Esophagus squamous epithelium (tissue), 5 donors: ENCODE measurements at places on chromosomes 3 and 15. TPM values are rescaled to one million over a fixed set of nuclear protein-coding genes. Genes with fewer than 3 reads are reported as not detected.

DNA sequence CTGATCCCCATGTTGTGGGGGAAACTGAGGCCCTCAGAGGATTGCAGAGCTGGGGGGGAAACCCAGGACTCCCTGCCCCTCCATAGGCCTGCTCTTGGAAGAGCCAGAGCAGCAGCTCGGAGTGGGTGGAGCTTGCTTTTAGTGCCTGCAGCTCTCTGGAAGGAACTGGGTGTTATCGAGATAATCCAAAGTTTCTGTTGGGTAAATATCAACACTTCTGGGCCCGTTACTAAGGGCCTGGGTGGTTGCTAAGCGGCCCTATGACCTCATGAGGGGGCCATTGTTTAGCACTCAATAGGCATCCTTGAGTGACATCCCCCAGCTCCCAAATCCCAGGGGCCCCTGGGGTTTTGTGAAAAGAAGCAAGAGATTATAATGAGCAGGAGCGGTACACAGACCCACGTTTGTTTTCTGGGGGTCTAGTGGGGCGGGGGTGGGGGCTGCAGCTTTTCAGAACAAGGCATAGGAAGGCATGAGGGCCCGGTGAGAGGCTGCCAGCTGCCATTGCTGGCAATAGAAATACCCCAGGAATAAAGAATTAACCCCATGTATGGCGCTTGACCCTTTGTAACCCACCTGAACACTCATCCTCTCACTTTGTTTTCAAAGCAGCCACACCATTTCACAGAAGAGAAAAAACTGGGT is 48.3 kb upstream of the ATP2B2 start:
- DNase-seq: no peak

DNA sequence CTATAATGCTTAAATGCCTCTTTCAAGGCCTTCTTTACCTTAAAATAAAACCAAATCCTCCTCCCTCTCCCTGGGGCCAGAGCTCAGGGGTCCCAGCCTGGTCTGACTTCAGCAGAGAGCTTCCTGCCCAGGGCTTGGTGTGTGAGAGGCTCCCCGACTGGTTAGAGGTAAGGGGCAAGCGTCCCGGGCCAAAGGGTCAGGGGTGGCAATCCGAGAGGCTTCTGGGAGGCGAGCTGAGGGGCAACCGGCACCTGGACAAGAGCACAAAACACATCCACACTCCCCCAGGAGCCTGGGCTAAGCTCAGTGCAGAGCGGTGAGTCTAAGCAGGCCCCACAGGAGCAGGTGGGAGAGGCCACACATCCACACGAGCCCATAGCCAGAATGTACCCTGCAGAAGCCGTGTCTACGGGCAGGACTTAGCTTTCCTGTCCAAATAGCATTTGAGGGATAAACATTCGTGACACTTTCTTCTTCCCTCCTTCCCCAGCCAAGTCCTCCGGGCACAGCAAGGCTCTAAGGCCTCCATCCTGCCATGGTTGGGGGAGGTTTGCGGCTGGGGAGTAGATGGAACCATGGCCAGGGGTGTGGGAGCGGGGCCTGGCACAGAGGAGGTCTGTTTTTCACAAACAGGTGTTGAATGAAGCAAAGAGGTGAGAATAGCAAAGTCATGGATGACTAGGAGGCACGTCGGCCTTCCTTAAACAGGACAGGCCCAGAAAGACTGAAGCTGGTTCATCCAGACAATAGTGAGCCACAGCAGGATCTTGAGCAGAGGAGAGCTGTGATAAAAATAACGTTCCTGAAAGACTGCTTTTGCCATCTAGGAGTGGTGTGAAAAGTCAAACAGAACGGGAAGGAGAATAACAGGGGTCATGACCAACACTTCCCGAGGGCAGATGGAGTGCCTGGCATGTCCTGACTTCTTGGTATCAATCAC is 98.7 kb upstream of the IQSEC1 start:
- DNase-seq: no peak

DNA sequence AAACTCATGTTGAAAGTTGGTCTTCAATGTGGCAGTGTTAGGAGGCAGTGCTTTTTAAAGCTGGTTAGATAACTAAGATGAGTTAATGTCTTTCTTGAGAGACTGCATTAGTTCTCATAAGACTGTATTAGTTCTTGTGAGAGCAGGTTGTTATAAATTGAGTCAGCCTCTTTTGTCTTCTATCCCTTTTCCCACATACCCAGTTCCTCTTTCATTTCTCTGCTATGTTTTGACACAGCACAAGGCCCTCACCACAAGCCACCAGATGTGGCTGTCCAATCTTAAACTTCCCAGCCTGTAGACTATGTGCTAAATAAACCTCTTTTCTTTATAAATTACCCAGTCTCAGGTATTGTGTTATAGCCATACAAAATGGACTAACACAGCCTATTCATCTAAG is 94.6 kb upstream of the SNTN start:
- no peak for DNase-seq

DNA sequence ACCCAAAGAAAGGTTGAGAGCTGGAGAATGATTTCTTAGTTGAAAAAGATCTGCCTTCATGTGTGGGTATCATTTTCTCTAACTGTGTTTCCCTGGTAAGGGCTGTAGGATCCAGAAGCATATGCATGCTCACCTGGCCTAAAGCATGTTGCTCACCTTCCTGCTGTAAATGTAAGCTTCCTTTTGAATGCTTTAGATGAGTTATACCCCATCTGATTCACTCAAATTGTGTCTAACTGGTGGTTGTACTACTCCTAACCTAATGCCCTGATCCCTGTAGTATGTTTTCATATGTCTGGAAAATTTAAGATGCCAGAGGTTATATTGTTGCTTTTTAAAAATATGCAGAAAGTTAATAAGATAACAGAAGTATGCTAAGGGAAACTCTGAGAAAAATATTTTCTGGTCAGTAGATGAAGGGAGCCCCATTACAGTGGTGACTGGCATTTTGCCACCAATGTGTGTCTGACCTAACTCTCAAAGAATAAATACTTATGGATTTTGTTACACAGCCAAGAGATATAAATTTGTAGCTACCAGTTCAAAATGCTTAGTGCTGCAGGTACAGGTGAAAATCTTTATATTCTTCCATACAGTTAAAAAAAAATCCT is 7.7 kb downstream of the FILIP1L start:
- DNase-seq: no peak

DNA sequence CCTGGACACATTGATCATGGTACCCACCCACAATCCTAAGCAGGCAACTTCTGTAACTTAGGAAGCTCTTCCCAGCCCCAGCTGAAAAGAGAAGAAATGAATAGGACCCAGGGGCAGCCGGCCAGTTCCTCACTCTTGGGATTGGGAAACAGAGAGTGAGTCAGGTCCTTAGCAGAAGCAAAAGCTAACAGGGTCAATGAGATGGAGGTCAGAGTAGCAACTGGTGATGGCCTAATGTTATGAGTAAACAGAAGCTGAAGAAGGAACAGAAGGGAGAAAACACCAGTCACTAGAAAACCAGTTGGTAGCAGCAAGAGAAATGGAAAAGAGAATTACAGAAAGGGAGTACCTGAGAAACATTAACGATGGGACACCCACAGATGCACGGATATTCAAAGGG is 20.0 kb downstream of the RIOX2 start:
- DNase-seq: no peak

GRCh38 chr3:33482111-33482521 is 41.9 kb upstream of the UBP1 start:
- DNase-seq: no peak

DNA sequence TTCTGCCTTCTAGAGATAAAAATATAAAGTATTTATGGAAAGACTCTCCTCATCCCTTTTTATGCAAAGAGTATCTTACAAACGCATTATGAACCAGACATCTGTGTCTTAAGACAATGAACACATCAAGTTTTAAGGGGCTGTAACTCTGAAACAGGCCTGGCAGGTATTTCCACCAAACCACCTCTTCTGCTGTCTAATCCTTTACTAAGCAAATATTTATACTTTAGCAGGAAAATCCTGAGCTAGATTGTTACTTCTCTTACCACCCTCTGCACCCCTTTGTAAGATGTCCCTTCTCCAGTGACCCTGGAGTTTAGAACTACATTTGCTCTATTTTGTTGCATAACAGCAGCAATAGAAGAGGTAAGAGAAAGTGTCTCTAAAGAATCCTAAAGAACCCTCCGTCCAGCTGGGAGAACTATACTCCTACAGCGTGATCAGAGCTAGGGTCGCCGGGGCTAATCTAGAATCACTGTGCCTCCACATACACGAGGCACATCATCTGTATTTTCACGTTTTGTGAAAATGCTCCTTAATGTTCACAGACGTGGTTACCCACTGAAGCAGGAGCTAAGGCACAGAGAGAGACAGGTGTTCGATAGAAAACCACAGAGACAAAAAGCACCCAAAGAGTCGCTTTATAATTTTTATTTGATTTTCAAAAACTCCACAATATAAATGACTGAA is 129.6 kb downstream of the FOXP1 start:
- DNase-seq: no peak

DNA sequence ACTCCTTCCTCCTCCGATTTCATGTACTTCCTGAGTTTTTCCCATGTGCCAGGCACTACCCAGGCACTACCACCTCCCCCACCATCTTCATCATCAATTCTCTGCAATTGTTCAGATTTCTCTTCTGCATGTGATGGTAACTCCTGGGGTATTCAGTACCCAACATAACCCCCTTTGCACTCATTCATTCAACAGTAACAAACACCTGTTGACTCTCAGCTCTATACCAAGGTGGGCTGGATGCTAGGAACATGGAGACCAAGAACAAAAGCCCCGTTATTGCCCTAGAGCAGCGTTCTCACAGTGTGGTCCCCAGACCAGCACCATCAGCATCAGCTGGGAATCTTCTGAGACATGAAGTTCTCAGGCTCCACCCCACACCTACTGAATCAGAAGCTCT is 113.0 kb upstream of the CHD2 start:
- DNase-seq: no peak

DNA sequence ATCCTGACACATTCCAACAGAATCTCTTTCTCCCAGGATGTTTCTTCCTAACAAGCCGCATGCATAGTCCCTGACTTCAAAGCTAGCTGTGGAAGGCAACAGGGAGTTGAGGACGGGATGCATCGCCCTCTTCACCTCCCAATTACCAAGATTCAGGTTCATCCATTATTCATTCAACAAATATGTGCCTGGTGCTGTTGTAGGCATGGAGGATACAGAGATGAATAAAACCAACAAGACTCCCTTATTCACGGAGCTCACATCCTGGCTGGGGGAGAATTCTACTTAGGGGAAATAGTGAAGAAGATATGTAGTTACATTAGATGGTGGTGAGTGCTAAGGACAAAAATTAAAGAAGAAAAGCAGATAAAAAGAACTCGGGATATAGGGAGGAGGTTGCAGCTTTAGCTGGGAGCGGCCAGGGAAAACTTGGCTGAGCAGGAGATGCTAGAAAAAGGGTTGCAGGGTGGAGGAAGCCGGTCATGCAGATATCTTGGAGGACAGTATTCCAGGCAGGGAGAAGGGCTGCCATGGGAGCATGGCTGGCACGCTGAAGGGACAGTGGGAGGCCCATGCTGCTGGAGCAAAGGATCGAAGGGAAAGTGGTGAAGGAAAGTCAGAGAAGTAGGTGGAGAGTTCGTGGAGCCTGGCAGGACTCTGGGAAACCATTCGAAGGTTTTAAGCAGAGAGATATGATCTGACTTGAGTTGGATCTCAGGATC is 5.0 kb downstream of the ITGB5 start:
- no peak for DNase-seq

- no peak for DNase-seq
These were observed 60.1 kb downstream of the RAD18 start for GRCh38 chr3:8903191-8903590.

- no peak for DNase-seq
These were observed 43.8 kb upstream of the TRA2B start for GRCh38 chr3:185981621-185982020.

- no peak for DNase-seq
These were observed 209.1 kb upstream of the NR2E3 start for GRCh38 chr15:71601038-71601834.

DNA sequence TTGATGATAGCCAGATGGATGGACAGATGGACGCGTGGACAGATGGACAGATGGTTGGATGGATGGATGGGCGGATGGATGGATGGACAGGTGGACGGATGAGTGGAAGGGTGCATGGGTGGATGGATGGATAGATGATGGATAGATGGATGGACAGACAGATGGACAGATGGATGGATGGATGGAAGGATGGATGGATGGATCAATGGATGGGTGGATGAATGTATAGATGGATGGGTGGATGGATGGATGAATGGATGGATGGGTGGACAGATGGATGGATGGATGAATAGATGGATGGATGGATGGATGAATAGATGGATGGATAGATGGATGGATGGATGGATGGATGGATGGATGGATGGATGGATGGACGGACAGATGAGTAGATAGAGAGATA is 40.9 kb downstream of the GABRB3 start:
- DNase-seq: no peak

DNA sequence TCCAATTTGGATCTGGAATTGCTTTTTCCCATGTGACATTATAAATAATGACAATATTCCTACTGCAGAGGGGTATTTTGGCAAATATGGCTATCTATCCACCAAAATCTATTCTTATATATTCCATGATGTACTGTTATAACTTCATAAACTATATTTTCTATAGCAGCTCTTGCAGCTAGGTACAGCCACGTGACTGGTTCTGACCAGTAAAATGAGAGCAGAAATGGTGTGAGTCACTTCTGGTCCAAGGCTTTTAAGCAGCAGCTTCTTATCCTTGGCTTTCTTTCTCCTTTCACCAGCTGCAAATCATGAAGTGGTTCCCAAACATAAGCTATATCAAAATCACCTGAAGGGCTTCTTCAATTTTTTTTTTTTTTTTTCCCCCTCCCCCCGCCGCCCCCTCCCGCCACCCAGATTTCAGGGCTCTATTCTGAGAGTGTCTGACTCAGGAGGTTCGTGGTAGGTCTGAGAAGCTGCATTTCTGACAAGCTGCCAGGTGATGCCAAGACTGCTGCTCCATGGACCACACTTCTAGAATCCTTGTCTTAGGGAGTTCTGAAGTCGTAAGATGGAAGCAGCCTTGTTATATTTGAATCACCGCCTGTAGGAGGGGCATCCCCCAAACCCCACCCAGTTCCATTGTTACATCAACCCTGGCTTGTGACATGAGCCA is 357.5 kb downstream of the CHST2 start:
- DNase-seq: no peak

DNA sequence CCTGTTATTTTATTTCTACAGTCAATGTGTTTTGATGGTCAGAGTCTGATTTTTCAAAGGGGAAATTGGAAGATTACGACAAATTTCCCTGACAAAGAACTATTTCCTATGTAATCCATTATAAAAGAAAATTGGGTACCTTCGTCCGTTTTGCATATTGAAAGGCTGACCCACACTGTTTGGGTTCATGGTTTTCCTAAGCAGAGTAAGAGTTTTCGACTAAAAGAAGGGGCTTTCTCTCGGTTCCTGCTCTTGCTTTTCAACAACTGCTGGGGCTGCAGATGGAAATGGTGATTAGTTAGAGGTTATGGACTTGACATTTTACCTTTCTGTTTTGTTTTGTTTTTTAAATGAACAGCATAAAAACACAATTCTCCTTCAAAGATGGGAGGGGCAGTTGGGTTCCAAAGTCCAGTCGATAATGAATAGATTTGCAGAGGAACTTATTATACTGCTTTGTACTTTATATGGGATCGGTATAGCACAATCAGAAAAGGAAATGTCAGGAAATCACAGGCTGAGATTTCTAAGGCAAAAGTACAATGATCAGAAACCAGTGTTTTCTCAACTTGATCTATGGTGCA is 978 bp downstream of the KCNMB2 start:
- no peak for DNase-seq

PODXL2 gene
- total RNA-seq: 4.2 TPM

SLC15A2 gene
- total RNA-seq: 4.9 TPM

POU1F1 gene
- not detected for total RNA-seq

ATP2C1 gene
- total RNA-seq: 41.4 TPM

SLC51A gene
- not detected for total RNA-seq

DTX3L gene
- total RNA-seq: 18.2 TPM

TMEM207 gene
- total RNA-seq: not detected

MAGEL2 gene
- not detected for total RNA-seq

TUSC7 gene
- not detected for total RNA-seq
